GM13977 (cell line): ENCODE measurements at places on chromosomes 2 and 18.

GRCh38 chr2:138948070-138948539, 167.9 kb upstream of the NXPH2 start:
- peak; percentile 8 for DNase-seq

GRCh38 chr2:145166731-145167302, 646.9 kb upstream of the ZEB2 start:
- no peak for DNase-seq

- no peak for DNase-seq
These were observed 17.0 kb upstream of the STAT4 start for GRCh38 chr2:191167766-191168165.

DNA sequence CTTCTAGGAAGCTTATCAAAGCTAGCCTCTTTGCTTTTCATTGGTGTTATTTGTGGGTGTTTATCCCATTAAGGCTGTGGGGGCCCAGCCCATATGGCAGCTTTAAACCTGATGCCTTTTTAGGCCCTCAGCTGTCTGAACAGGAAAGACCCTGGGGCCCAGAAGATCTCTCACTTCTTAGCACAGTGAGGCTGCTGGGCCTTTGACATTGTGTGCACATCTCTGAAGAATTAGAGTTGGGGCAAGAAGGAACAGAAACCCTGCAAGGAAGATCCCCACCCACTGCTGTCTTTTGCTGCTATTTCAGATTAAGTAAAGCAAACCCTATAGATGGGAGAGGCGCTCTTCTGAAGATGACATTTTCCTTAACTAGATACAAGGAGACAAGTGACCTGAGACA, 250.0 kb downstream of the SMAD2 start:
- peak; percentile 56 for DNase-seq

- DNase-seq, result no peak
These were observed 17.1 kb upstream of the CACNB4 start for GRCh38 chr2:152115952-152116351.

GRCh38 chr2:74740395-74740740, 86.3 kb downstream of the SEMA4F start:
- no peak for DNase-seq

DNA sequence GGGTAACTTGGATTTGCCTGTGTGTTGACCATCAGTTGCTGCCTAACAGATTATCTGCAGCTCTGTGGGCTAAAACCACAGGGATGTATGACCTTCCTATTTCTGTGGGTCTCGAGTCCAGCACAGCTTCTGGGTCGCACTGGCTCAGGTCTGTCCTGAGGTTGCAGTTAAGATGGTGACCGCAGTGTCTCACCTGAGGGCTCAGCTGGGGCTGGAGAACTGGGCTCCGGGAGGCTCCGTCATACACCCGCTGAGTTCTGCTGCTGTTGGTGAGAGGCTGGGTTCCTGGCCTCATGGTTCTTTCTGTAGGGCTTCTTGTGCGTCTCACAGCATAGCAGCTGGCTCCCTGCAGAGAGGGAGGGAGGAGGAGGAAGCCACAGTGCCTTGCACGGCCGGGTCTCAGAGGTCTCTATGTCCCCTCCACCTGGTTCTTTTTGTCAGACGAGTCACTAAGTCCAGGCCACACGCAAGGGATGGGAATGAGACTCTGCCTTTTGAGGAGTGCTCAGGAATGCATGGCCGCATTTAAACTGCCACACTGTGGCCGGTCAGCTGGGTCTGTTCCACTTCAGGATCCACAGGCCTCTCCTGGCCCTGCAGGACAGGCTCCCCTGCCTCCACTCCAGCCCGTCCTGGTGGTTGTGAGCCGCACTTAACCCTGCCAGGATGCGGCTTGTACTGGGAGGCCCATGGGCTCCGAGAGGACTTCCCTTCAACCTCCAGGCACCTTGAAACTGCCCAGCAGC, 67.2 kb downstream of the ADI1 start:
- no peak for DNase-seq

GRCh38 chr2:234444893-234445292, 52.0 kb downstream of the ARL4C start:
- peak; percentile 28 for DNase-seq

GRCh38 chr2:15557887-15558311, 3.2 kb downstream of the NBAS start:
- no peak for DNase-seq

- DNase-seq, result no peak
These were observed 663 bp downstream of the TRIM54 start for GRCh38 chr2:27282892-27283291.

DNA sequence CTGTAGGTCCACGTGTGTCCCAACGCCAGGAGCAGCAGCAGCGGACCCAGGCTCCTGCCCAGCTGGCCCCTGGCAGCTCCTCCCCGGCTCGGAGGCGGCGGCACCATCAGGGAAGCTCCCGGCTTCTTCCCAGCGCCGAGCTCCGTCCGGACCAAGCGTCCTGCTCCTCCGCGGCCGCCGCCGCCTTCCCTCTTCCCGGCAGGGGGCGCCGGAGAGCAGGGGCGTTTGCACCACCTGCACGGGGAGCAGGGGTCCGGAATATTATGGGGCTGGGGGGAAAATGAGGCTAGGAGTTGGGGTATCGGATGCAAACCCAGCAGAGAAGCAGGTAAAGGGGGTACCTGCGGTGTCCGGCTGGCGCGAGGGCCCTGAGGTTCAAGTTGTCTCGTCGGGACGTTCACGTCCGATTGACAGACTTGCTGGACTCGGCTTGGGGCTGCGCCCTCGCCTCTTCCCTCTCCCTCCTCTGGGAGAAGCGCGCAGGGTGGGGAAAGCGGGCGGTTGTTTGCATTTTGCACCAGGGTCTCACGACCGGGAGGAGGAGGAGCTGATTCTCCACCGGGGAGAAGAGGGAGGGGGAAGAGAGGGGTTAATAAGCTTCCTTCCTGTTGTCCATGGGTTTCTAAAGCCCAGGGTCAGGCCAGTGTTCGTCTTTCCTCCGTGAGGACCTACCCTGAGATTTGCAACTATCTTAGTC, at the start of gene CCBE1:
TSS of gene CCBE1 (minus strand) at position 188 of the 697 bp plus-strand sequence.
- peak; percentile 80 for DNase-seq

DNA sequence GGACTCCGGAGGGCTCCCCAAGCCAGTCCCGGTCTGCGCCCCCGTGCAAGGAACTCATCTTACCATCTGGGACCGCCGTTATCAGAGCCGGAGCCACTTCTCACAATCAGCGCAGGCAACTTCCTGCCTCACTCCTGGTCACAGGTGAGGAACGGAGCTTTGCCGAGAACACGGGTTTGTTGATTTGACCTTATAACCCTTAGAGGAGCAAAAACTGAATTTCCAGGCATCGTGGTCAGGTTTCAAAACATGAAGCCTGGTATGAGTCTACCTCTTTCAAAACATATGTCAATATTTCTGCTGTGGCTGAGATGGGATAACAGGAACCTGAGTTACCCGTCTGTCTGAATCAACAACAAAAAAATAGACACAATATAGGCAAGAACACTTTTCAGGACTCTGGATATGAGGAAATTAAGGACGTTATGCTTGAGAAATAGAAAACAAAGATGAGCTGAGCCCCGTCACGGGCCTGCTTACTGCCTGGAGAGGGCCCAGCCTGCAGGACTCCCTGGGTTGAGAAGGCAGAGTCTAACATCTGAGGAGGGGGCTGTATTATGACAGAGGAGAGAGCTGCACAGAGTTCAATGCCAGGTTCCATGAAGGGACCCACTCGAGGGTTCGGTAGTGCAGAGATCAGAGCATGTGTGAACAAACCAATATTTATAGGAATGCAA, 148.7 kb downstream of the NDUFA10 start:
- no peak for DNase-seq

DNA sequence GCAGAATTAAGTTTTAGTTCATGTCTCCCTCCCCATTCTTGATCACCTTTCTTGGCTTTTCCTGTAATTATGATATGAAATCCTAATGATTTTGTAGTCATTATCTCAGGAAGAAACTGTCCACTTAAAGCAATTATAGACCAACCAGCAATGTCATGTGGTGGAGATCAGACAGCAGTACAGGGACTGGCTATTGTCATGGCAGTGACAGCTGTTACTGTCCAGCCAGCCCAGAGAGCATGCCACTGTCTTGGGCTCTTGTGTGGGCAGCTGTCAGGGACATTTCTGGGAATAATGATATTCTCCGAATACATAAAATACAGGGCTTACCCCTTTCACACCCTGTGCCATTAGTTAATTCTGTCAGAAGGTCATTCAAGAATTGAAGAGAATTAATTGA, 355.3 kb upstream of the RAB12 start:
- DNase-seq, result no peak

- DNase-seq, result no peak
These were observed 9.9 kb downstream of the UBE2E3 start for GRCh38 chr2:180990337-180990736.

DNA sequence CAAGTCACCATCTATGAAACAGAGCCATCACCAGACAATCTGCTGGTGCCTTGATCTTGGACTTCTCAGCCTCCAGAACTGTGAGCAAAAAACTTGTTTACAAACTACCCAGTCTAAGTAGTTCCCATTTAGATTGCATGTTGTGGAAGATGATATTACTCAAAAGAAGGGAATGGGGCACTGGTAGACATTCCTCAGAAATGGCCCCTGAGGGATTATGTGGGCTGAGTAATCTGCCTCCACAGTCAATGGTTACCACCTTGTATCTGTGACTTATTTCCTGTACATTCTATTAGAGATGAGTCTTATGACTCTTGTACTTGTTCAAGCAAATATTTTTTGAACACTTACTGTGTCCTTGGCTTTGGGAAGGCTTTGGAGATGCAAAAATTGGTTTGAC, 160.4 kb downstream of the NUP35 start:
- DNase-seq, result no peak

DNA sequence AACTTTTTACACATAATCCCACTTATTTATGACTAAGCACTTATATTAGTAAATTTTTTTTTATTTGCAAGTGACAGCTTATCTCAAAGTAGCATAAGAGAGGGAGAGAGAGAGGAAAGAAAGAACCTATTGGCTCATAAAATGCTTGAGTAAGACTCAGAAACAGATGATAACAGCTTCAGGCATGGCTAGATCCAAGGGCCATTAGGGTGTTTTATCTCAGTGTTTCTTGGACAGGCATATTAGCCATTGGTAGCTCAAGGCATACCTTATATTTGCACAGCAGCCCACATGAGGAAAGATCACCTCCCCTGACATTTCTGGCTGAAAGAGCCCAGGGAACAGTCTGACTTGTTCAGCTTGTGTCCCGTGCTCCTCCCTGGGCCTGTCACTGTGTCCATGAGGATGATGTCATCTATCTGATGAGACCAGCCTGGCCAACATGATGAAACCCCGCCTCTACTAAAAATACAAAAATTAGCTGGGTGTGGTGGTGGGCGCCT, 64.4 kb downstream of the IL1R2 start:
- DNase-seq, result no peak

GRCh38 chr2:228986961-228987360, 284.1 kb downstream of the PID1 start:
- no peak for DNase-seq

DNA sequence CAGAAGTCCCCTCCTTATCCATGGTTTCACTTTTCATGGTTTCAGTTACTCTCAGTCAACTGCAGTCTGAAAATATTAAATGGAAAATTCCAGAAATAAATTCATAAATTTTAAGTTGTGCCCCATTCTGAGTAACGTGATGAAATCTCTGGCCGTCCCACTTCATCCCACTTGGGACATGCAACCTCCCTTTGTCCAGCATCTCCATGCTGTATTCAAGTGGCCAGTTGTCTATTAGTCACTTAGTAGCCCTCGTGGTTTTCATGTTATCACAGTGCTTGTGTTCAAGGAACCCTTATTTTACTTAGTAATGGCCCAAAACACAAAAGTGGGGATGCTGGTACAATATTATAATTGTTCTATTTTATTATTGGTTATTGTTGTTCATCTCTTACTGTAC, 18.0 kb upstream of the DAPL1 start:
- no peak for DNase-seq

DNA sequence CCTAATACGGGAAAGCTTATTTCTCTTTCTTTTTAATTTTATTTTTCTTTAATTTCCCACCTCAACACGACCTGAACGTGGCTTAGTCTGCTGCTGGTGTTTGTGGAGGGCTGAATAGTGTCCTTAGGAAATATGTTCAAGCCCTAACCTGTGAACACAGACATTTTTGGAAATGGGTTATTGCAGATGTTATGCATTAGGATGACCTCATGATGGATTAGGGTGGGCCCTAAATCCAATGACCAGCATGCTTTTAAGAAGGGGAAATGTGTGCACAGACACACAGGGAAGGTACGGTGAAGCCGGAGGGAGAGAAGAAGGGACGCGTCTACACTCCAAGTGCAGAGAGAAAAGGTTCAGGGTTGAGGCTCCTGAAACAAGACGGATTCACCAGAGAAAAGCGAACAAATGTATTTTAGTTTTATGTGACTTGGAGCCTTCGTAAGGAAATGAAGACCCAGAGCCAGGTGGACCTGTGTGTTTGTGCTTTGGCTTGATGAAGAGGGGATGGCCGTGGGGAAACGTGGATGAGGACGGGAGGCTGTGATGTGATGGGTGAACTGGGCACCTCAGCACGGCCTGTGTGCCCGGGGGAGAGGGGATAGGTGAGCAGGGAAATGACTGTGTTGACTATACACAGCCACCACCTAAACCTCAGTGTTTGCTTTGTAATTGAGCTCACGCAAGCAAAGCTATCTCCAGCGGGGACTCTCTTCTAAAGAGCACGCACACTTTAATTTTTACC, 37.5 kb downstream of the RTP5 start:
- DNase-seq, result no peak

DNA sequence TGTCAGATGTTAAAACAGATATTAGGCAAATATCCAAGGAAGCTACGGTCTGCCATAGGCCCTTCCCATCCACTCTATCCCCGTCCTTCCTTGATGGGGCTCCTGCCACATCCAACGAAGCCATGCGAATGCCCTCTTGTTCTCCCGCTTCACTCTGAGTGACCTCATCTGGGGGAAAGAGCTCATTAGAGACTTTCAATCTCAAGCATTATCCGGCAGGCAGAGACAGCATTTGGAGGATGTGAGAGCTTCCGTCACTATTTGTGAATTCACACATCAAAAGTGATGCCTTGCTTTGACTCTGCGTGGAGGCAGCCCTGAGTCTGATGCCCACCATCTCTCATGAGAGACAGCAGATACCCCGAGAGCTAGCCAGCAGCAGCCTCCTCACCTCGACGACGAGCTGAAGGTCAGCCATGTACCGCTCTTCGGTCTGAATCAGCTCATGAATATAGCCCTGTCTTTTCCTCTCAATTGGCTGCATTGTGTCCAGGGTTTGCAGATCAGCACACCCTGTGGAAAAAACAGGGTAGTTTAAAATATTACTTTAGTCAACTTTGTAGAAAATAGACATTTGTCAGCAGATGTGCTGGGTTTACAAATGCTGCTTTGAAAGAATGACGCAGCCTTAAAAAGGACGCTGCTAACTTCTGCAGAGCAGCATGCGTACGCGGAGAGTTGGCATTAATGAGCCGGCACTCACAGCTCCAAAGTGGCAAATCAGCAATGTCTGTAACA, 45.9 kb downstream of the FAM228A start:
- DNase-seq, result no peak

GRCh38 chr2:36770542-36771287, 74.2 kb downstream of the VIT start:
- peak; percentile 67 for DNase-seq

- no peak for DNase-seq
These were observed 73.4 kb downstream of the CCDC150 start for GRCh38 chr2:196712867-196713266.

- DNase-seq, result no peak
These were observed 505.4 kb downstream of the SUCLG1 start for GRCh38 chr2:83953697-83954096.

GRCh38 chr2:142483653-142484052, 352.8 kb upstream of the LRP1B start:
- DNase-seq, result no peak
